ENCODE measurements at places on chromosomes 3 and 15.

DNA sequence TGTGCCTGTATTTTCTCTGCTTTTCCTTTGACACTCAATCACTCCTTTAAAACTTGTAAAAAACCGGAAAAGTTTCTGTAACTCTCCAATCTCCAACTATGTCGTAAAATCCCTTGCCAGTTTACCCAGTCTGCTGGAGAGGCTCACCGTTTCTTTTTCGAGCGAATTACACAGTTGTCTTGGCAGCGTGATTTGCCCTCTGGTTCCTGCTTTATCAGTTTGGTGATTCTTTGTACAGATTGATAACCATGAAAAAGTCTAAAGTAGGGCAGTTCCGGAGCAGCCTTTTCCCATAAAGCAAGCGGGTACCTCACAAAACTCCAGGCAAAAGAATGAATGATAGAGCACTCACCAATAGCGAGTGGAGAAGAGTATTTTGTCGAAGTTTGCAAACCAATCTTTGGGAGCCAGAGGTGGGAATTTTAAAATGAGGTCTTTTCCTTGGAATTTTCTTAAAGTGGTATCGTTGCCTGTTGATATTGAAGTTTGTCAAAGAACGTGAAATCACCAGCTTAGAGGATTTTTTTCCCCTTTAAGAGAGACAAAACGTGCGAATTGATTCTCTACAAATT lies at the start of gene TTC23:
Gene TTC23 (minus strand): TSS at position 312 of the 572 bp plus-strand sequence. CDS start 20,869 bp downstream, outside the sequence.
- DNase-seq = no peak

- no peak for DNase-seq
Measured at GRCh38 chr15:95948411-95948810, 382.1 kb upstream of the NR2F2 start.

DNA sequence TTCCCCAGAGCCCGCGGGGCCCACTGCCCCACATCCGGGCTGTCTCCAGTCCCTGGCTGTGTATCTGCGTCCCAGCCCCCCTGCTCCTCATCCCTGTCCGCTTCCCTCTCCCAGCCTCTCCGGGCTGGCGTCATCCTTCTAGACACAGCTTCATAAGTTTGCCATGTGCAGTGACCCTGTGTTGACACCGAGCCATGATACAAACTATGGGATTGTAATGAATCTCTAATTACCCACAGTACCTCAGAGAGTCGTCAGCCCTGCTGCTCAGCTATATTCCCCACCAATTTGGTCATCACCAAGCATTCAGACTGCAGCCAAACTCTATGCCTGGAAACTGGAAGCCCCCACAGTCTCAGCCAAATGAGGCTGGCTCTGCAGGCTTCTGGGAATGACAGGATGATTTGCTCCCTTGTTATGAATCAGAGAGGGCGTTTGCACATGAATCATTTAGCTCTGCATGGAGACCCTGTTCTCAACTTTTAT lies 466.1 kb upstream of the ATP11B start:
- no peak for DNase-seq

DNA sequence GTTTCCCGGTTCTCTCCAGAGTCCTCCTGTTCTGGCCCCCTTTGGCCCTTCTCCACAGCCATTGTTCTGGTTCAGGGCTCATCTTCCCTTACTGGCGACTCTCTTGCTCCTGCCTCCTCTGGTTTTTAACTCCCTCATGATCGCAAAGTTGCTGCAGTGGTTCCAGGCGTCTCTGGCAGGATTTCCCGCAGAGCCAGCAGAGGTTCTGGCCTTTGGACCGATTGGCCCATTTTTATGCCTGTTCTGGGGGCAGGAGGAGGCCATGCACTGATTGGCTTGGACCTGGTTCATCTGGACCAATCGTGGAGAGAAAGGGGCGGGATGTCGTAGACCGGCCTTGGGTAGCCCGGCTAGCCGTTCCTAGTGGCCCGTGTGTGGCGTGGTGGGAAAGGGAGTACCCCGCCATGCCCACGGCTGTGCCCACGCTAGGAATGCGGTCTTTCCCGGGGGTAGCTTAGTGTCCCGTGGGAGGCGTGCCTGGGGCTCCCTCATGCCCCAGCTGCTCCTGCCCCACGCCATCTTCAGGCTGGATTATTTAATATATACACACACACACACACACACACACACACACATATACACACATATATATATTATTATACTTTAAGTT lies 113.4 kb downstream of the FBLN2 start:
- DNase-seq = no peak

GRCh38 chr3:9205345-9206143 lies 43.9 kb downstream of the SRGAP3 start:
- no peak for DNase-seq

- no peak for DNase-seq
Measured at GRCh38 chr3:29649815-29650547, 369.1 kb downstream of the RBMS3 start.

GRCh38 chr3:9045371-9045770 lies 82.1 kb upstream of the RAD18 start:
- no peak for DNase-seq

DNA sequence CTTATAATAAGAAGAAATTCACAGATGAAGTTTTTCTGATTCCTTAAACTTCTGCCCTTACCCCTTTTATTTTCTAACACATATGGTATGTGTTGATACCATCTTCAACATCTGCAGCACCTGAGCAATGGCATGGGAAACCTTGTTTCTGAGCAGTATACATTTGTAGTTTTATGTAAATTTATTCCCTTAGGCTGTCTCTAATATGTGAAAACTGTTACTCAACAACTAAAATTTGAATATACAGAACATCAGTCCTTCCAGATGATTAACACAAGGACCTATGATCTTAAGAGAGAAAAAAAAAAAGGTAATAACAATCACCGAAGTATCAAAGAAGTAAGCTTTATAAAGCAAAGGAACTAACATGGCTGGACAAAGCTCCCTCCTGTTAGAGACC lies 190.5 kb downstream of the TBC1D5 start:
- DNase-seq = no peak

DNA sequence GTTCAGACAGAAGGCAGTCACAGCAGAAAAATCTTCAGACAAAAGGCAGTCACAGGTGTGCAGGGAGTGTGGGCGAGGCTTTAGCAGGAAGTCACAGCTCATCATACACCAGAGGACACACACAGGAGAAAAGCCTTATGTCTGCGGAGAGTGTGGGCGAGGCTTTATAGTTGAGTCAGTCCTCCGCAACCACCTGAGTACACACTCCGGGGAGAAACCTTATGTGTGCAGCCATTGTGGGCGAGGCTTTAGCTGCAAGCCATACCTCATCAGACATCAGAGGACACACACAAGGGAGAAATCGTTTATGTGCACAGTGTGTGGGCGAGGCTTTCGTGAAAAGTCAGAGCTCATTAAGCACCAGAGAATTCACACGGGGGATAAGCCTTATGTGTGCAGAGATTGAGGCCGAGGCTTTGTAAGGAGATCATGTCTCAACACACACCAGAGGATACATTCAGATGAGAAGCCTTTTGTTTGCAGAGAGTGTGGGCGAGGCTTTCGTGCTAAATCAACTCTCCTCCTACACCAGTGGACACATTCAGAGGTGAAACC lies 27.6 kb downstream of the ZNF589 start:
- DNase-seq = peak; percentile 80

DNA sequence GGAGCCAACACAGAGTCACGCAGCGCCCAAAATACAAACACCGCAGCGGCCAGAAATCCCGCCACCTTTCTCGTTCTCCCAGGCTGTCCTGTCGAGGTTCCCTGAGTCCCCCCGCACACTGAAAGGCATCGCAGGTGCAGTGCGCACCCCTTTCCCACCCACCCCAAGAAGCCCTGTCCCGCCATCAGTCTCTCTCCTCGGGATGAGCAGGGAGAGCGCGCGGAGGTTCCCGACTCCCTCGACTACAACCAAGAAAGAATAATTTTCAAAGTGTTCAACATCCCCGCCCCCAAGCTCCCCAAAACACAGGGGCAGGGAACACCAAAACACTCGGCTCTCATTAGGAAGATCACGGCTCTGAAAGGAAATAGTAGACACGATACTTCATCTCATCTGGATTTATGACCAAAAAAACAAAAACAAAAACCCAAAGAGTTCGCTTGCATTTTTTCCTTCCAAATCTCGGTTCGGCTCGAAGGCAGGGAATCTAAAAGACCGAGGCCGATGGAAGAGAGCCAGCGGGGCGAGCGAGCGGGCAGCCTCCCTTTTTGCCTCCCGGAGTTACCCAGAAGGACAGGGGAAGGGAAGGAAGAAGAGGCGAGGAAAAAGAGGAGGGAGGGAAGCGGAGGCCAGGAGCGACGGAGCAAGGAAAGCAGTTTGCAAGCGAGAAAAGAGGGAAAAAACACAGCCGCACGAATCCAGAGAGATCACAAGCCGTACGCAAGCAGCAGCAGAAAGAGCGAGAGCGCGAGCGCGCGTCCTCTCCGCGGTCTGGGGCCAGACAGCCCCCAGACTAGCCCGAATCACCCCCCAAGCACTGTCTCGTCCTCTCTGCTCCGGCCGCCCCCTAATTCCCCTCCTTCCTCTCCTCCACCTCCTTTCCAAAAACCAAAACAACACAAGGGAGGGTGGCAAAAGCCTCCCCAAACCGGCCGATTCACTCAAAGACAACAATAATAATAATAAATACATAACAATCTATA lies 808 bp downstream of the BCL6 start:
- DNase-seq = peak; percentile 63

DNA sequence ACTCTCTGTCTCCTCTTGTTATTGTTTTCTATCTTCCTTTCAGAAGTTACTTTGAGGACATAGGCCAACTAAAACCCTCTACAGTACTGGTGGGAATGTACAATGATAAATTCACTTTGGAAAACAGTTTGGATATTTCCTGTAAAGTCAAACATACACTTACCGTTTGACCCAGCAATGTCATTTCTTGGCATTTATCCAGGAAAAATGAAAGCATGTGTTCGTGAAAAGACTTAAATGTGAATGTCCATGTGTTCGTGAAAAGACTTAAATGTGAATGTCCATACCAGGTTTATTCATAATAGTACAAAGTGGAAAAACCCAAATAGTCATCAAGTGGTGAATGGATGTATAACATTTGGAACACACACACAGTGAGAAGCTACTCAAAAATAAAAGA lies 361.5 kb upstream of the DPH6 start:
- no peak for DNase-seq

GRCh38 chr15:25368850-25369249 lies 70.0 kb downstream of the UBE3A start:
- DNase-seq = no peak

- no peak for DNase-seq
Measured at GRCh38 chr3:81920816-81921215, 159.4 kb upstream of the GBE1 start.

DNA sequence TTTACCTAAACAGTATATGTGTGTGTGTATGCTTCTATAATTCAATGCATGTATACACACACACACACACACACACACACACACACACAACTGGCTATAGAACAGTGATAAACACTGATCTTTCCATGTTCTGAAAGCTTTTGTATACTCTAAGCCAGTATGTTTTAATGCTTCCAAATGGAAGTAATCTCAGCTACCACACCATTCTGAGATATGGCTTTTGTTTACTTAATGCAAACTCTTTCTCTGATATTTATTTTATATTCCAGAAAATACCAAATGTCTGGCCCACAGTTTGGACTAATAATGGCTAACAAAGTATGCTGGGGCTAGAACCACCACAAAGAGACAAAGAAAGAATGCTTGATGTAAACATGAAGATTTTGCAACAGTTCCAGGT lies 199.4 kb upstream of the ARHGEF26 start:
- no peak for DNase-seq

DNA sequence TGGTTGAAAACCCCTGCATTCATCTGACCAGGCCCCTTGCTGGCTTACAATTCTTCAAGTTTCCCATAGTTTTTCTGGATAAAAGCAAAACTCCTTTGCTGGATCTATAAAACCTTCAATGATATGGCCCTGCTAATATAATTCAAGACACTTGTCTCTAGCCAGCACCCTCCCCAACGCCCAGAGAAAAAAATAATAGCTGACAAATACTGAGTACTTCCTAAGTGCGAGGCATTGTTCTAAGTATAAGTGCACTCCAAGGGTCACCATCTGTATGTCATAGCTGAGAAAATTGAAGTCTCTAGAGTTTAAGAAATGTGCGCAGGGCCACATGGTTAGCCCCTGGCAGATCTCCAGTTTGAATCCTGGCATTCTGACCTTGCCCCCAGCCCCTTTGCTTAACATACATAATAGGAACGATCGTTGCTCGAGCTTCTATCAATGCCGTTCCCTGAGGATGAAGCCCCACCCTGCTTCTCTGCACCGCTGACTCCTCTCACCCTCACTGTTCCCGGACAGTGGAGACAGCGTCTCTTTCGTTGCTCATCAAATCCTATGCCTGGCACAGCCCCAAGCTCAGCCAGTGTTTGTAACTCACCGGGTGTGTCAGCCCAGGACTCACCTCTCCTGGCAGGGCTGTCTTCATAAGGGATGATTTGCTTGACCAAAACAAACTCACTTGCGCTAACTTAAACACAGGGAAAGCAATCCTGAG lies 377.1 kb upstream of the PROK2 start:
- DNase-seq = no peak

- peak; percentile 3 for DNase-seq
Measured at GRCh38 chr15:89442671-89443307, 53.6 kb downstream of the RHCG start.

DNA sequence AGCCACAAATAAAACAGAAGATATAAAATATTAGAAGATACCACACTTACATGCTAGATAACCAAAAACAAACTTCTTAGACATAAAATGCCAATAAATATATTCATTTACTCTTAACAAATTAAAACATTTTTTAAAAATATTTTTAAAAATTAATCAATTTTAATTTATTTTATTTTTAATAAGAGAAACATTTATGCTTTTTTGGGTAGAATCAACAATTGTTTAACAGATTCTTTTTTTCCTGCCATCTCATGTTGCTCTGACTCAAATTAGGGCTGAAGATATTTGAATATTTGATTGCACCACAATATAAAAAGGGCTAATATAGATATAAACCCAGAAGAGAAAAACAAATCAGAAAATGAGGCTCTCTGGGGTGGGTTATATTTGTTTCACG lies 172.6 kb downstream of the GOLGA6L6 start:
- no peak for DNase-seq

GRCh38 chr3:194330579-194330978 lies 20.5 kb downstream of the CPN2 start:
- no peak for DNase-seq

DNA sequence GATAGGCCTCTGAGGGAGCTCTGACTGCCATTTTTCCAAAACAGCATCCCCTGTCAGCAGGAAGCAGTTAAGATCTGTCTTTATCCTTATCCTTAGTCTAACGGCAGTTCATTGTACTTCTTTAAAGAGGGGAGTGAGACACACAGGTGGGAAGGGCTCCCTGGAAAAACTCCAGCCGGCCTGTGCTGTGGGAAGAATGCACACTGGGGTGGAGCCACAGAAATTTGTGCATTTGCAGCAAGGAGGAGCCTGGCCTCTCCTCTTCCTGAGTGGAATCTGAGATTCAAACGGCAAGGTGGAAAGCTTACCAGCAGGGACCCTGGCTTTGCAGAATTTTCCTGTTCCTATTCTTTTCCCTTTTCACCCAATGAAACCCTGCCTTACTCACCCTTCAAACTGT lies 1209.4 kb downstream of the ROBO2 start:
- no peak for DNase-seq

GRCh38 chr3:151468284-151468917 lies 7.5 kb upstream of the IGSF10 start:
- peak; percentile 57 for DNase-seq

DNA sequence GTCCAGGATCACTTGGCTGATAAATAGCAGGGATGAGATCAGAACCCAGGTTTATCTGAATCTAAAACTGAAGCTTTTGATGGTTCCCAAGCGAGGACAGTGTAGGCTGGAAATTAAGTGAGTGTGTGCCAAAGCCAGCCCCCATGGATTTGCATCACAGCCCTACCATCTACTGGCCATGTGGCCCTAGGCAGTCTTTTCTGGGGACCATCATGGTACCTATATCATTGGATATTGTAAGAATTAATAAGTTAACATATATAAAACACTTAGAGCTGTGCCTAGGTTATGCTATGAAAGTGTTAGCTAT lies 32.8 kb upstream of the SSR3 start:
- no peak for DNase-seq

Data from CD4-positive, alpha-beta T cell treated with Interleukin-17A for 1 hour (primary cell).